Activated T-cell treated with anti-CD3 and anti-CD28 coated beads, Interleukin-2, amount 50 U/mL, for 1 hour (primary cell): ENCODE measurements at places on chromosomes 4 and X.

DNA sequence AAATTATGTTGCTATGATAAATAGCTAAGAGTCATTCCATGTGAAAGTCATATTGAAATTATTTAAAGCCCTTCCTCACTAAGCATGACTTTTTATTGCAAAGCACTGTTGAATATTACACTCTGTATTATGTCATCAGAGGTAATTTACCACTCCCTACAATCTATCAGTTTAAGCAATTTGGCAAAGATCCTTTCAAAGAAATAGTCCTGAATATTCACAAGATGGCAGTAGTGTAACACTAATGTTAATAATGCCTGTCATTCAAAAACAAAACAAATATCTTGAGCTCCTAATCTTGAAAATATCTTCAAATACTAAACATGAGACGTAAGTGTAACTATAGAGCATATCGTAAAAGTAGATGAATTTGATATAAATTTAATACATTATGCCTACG lies 208.6 kb upstream of the TECRL start:
- no peak for DNase-seq

- DNase-seq = no peak
Measured at GRCh38 chr4:24930151-24930550, 17.3 kb upstream of the CCDC149 start.

- DNase-seq = no peak
Measured at GRCh38 chrX:54248309-54248708, 65.3 kb upstream of the FAM120C start.

GRCh38 chrX:63128509-63128908 lies 222.6 kb downstream of the SPIN4 start:
- DNase-seq = no peak

DNA sequence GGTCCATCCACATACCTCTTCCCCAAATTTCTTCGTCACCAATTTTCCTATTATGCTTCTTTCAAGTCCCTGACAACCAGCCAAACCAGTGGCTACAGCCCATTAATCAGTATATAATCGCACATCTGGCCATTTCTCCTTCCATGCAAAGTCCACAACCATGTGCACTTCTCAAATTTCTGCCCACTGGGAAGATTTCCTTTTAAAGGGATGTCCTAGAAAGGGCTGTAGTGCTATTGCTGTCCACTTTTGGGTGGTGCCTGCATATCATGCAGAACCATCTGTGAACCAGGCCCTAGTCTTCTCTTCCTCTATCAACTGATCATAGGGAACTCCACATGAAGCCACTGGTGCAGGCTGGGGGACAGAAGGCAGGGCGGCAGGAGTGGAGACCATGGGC lies 55.2 kb upstream of the MID1IP1 start:
- DNase-seq = no peak

GRCh38 chr4:86557526-86557925 lies 36.6 kb upstream of the PTPN13 start:
- DNase-seq = no peak

DNA sequence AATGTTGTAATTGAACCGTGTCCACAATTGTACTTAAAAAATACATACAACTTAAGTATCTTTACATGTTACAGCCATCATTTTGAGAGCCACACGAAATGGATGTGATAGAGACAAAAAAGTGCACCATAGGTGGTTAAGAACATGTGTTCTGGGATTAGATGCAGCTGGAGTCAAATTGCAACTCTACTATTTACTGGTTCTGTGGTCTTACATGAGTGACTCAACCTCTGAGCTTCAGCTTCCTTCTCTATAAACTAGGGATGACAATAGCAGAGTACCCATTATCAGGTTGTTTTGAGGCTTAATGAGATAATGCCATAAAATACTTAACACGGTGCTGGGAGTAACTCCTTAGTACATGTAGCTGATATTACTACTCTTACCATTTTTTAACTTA lies 130.4 kb downstream of the IDS start:
- DNase-seq = no peak

GRCh38 chrX:71935476-71935875 lies 24.8 kb downstream of the NHSL2 start:
- no peak for DNase-seq

DNA sequence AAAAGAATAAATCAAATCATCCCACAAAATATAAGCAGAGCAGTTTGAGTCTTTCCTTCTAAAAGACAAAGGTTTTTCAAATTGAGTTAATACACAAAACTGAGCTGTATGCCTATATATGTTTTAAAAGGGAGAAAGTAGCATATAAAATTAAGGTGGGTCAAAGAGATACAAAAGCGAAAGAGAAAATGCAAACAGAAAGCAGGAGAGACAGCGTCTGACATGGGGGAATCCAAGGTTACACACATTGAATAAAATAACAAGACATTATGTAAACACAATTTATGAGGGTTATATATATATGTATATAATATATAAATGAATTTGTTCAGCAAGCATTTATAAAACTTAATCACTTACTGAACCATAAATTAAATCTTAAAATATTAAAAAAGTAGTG lies 276.1 kb upstream of the LCORL start:
- DNase-seq = no peak

DNA sequence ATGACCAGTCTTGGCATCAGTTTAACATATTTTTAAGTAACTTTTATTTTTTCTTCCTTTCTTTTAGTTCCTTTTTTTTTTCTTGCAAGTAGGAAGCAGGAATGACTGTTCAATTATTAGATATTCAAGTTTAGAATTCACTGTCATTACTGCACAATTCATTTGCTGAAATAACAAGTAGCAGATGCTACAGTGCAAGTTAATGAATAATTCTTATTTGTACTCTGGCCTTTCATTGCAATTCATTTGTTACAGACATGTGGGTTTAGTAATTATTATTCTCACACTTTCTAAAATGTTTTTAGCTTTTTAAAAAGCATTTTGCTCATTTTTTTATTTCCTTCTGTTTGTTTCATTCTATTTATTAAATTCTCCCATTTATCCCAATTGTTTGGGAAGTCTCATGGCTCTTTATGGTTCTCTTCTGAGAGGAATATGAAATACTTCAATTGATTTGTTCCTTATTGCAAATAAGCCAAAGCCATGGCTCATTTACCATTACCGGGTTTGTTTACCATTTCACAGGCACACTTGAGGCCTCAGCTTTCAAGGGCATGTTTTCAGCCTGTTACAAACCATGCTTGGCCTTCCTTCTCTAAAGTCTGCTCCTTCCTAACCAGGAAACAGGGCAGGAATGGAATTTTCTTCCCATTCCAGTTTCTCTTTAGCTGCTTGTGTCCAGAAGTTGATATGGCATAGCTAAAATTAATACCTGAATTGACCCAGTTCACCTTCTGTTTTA lies 4.6 kb upstream of the DCAF4L1 start:
- DNase-seq = no peak

DNA sequence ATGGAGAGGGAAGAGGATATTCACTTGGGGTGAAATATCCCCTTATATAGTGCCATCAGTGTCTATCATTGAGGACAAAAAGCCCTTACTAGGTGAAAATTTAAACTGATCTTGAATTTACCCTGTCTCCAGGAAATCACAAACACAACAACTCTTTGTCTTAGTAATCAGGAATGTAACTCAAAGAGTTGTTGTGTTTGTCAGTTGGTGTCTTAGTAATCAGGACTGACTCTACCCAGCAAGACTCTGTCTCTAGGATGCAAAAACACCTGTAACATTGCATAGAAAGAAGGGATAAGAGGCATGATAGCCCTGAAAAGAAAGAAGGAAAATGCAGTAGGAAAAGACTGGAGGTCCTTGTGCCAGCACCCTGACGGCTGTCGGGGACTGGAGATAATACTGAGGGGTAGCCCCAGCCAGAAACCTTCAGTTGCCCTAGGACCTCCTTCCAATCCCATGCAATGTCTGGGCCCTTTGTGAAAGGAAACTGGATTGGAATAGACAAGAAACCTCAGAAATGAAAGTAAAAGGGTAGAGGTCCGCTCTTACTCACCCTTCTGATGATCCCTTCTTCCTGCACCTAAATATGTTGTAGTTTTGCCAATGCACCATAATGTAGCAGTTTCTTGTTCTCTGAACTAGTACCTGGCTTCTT lies 45.3 kb downstream of the HMGB2 start:
- DNase-seq = no peak

- no peak for DNase-seq
Measured at GRCh38 chr4:19580095-19580494, 671.6 kb upstream of the SLIT2 start.

GRCh38 chr4:107120661-107121060 lies 84.5 kb upstream of the DKK2 start:
- no peak for DNase-seq

DNA sequence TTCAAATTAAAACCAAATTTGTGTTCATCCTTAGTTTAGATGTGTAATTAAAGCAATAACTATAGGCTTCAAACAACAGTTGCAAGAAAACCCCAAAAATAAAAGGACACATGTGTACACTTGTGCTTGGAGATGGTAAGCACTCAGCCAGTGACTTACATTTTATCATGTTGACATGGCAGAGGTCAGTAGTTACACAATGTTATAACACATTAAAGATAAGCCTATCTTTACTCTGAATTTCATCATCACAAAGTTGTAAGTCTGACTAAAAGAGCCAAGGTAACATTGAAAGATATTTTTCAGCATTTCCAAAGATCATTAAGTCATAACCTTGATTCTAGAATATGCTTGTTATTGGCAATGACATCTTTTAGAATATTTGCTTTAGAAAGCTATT lies 98.5 kb upstream of the PNPLA4 start:
- no peak for DNase-seq

GRCh38 chr4:184795214-184795844 lies 30.4 kb downstream of the ACSL1 start:
- no peak for DNase-seq

DNA sequence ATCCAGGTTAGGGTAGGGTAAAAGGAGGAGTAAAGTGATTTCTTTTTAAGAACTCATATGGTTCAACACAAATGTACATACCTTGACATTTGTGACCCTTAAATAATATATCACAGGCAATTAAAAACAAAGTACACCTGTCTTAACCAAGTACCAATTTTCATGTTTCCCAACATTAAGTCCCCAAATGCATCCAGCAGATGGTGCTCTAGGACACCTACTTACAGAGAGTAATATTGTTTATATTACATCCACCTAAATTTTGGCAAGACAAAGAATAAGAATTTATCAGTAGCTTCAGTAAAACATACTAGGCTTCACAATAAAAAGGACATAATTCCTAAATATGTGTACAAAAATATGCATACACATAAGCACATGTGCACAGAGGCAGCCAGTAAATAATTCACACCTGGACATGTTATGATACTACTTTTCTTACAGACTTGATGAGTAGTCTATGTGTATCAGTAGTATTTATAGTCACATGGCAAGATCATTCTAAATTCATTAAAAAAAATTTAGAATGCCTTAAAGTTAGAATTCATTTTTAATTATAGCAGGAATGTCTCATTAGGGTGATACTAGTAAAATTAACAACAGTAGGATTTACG lies 219.7 kb downstream of the DCLK2 start:
- no peak for DNase-seq

DNA sequence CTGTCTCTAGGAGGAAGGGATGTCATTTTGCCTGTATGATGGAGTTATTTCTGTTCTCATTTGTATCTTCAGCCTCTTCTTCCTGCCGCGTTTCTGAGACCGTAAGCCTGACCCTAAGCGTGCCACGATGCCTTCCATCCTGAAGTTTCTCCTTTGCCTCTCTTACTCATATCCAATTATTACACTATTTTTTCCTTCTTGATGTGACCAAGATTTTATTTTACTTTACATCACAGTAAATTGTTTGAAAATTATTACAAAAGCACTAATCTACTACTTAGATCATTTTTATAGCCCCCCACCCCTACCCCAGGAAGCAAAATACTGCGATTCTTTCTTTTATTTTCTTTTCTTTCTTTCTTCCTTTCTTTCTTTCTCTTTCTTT lies 95.0 kb downstream of the RAPGEF2 start:
- DNase-seq = no peak

DNA sequence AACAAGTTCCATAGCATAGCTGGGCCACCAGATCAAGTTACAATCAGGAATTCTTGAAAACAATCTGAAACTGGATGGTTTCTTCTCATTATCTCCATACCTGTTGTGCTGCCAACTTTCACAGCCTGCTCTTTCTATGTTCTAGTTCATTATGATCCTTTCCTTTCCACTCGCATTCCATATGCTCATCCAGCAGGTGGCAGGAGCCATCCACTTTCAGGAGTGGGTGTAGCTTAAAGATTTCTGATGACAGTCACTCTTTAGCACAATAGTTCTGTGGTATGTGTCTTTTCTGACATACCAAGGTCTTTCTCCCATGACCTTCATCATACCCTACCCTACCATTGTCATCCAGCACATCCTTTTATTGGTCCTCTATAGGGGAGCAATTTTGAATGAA lies 46.4 kb downstream of the PAGE2 start:
- DNase-seq = peak; percentile 28

GRCh38 chr4:137124278-137124932 lies 407.9 kb downstream of the PCDH18 start:
- no peak for DNase-seq

- no peak for DNase-seq
Measured at GRCh38 chr4:132275583-132276121, 873.4 kb upstream of the PCDH10 start.

GRCh38 chr4:9820343-9820742 lies 38.9 kb downstream of the DRD5 start:
- DNase-seq = no peak

DNA sequence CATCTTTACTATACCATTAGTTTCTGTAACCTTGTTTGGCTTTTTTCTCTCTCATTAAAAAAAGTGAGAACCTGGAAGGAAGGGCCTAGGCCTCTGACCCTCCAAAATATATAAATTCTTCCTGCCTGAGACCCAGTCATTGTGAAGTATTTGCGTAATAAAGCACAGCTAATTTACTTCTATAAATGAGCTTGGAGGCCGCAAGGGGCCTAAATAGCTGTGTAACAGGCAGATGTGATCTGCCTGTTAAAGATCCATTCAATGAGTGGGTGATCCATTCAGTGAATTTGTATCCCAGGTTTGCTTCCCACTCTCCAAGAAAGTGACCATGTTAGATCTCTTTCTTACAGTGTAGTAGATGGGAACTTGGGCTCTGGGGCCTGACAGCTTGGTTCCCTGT lies 595 bp upstream of the PYURF start:
- no peak for DNase-seq

DNA sequence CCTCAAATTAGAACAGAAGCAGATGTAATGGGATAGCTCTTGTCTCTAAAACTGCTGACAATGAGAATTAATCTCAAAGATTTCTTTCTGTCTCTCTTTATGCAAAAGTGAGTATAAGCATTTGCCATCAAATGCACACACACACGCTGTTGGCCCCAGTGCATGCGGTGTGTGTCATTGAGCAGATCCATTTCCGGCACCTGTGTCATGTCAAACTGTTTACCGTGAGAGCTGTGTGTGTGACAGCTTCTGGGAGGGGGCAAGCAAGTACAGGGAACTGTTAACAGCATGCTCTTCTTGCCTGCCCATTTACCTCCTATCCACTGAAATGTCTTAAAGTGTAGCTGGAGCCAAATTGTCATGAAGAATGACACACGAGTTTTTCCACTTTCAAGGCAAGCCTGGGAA lies 297.9 kb upstream of the FAT4 start:
- no peak for DNase-seq

- no peak for DNase-seq
Measured at GRCh38 chr4:53684136-53685130, 93.1 kb upstream of the LNX1 start.

- DNase-seq = no peak
Measured at GRCh38 chr4:82063017-82063416, 310.8 kb downstream of the HNRNPD start.
